Osteoblast (primary cell): ENCODE measurements at places on chromosomes 16 and 17. TPM values are rescaled to one million over a fixed set of nuclear protein-coding genes. Genes with fewer than 3 reads are reported as not detected.

- no peak for DNase-seq
Observed at GRCh38 chr17:48973806-48974205, 5.4 kb upstream of the GIP start.

DNA sequence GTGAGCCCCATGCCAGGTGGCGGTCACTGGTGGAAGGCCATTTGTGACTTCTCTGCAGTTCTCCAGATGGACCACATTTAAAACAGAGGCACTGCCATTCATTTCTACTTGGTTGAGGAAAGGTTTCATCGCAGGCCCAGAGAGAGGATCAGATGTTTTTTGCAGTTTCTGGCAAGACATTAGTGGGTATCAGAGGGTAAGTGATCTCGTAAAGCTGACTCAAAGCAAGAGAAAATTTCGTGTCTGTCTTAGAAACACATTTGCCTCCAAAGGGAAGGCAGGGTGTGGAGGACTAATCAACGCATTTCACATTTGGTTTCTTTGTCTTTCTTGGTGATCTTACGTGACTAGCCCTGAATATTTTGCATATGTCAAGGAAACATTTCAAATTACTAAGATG lies 81.8 kb downstream of the PRKCB start:
- no peak for DNase-seq

DNA sequence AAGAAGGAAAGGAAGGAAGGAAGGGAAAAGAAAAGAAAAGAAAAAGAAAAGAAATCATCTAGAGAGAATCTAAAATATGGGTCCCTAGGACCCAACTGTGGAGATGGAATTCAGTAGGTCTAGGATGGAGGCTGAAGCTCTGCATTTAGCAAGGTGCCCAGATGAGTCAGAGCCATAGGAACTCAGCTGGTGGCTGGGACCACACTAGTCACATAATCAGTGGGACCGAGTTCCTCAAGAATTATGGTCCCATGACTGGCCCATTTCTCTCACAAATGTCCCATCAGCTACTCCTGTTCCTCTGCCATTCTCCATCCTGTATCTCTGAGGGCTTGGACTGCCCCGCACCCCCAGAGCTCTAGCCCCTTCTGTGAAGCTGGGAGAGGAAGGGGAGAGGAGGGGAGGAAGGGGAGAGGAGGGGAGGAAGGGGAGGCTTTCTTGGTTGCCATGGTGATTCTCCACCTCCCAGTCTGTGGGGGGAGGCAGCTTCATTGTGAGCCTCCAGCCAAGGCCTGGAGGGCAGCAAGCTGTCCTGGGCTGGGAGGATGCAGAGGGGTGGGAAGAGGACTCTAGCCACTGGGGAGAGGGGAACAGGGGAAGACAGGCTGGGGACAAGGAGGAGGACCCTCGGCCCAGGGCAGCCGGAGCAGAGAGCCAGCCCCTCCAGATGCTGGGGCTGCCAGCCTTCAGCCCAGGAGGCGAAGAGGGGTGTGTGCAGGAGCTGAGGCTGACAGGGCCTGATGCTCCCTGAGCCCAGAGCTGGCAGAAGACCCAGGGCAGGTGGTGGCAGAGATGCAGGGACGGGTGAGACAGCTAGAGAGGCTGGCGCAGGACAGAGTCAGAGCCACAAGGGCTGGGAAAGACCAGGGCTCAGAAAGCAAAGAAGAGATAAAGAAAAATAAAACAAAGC lies 37.8 kb upstream of the LHX1 start:
- DNase-seq: no peak

The SMTNL2 gene
- total RNA-seq: not detected in 2 replicates

The EXOC3L1 gene
- not detected in 2 replicates for total RNA-seq

DNA sequence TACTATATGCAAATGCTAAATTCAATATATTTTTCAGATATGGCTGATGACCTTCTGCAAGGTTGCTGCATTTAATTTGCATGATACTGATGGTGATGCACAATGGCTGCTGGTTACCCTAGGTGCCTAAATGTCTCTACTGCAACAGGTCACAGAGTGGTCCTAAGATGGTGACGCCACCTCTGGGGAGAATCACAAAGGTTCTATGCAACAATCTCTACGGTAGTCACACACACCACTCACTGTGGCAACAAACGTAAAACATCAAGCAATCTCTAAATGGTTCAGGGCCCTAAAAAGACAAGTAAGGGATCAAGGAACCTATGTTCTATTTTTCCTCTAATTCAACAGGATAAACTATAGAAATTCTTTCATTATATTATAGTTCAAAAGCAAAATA lies 293.3 kb downstream of the CEP112 start:
- DNase-seq: no peak

DNA sequence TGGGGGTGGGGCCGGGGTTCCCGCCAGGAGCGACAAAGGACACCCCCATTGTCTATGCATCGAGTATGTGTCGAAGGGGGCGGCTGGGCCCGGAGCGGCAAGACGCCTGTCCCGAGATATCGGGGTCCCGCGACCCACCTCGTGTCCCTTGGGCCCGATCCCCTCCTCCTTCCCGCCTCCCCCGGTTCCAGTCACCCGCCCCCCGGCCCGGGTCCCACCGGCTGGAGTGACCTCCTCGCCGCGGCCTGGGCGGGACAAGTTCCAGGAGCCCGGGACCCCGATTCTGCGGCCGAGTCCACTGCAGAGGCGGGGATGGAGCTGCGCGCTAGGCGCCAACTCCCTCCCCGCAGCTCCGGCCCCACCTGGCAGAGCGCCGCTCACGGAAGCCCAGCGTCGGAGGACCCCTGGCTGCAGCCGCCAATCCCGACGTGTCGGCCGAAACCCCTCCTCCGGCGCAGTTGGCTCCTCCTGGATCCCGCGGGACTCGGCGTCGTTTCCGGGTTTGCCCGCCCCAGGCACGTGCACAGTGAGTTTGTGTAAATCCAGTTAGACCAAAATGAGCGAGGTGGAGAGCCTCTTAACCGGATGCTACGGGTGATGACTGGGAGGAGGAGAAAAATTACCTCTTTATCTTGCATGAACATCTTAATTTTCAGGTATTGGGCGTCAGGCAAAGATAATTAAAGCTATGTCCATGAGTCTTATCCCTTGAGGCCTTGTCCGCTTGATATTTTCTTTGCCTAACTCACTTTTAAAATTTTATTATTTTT lies at the start of gene NMRAL1:
Gene NMRAL1 (minus strand): TSS at position 434 of the 770 bp plus-strand sequence. CDS start 493 bp downstream, outside the sequence.
- DNase-seq: peak; percentile 97

The PLEKHG4 gene
- 31.8 and 41.6 TPM in 2 replicates for total RNA-seq

- DNase-seq: no peak
Observed at GRCh38 chr16:25083065-25083464, 28.5 kb upstream of the LCMT1 start.

- no peak for DNase-seq
Observed at GRCh38 chr17:17403899-17404576, 72.8 kb upstream of the MED9 start.

The METRNL gene
- total RNA-seq: 137 and 140 TPM in 2 replicates

The TMEM94 gene
- total RNA-seq: 33.3 and 38.0 TPM in 2 replicates

DNA sequence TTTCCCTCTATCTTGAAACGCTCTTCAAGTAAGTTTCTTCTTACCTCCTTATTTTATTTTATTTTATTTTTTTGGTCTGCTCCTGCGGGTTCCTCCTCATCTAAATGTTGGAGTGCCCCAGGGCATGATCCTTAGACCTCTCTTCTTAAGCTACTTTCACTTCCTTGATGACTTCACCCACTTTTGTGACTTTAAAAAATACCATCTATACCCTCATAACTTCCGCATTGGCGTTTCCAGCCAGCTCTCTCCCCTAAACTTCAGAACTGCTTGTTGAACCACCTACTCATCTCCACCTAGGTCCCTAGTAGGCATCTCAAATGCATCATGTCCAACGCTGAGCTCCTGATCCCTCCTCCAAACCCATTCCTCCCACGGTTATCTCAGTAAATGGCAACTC lies 51.4 kb upstream of the NFAT5 start:
- DNase-seq: no peak

DNA sequence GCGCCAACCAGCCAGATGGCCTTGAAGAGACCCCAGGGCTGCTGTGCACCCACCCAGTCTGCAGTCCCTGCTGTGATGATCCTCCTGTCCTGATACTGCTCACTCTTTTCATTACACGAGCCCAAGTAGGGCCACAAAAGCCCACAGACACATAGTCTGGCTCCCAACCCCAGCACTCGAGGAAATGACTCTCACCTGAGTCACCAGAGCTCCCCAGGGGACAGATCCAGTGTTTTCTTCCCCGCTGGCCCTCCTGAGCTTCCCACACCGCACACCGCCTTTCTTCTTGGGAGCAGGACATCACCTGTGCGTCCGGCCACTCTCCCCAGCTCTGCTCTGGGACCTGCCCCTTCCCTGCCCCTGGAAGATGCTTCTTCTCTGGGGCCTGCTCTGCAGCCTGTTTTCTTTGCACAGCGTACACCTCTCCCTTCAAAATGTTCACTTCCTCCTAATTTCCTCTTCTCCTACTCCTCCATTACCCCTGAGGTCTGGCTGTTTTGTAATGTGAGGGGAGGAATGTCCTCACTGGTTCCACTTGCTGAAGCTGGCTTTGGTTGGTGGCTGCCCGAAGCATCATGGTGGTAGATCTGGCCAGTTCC lies 2.0 kb upstream of the SCN4A start:
- DNase-seq: peak; percentile 96

The GRIN2C gene
- total RNA-seq: 0.29 and 0.72 TPM in 2 replicates

The METRN gene
- total RNA-seq: 30.9 and 33.3 TPM in 2 replicates

The NUFIP2 gene
- total RNA-seq: 51.6 and 56.8 TPM in 2 replicates

The TMEM114 gene
- total RNA-seq: not detected in 2 replicates

The DRC3 gene
- total RNA-seq: 1.8 and 2.9 TPM in 2 replicates

The PERCC1 gene
- not detected in 2 replicates for total RNA-seq

The SLFN12 gene
- total RNA-seq: 19.9 and 25.6 TPM in 2 replicates

The RUNDC3A gene
- total RNA-seq: under 0.01 TPM in 1 of 2 replicates, not detected in the other

The LRRC46 gene
- not detected in 2 replicates for total RNA-seq

GRCh38 chr16:90041896-90042473 lies 22.7 kb upstream of the DBNDD1 start:
- DNase-seq: no peak

DNA sequence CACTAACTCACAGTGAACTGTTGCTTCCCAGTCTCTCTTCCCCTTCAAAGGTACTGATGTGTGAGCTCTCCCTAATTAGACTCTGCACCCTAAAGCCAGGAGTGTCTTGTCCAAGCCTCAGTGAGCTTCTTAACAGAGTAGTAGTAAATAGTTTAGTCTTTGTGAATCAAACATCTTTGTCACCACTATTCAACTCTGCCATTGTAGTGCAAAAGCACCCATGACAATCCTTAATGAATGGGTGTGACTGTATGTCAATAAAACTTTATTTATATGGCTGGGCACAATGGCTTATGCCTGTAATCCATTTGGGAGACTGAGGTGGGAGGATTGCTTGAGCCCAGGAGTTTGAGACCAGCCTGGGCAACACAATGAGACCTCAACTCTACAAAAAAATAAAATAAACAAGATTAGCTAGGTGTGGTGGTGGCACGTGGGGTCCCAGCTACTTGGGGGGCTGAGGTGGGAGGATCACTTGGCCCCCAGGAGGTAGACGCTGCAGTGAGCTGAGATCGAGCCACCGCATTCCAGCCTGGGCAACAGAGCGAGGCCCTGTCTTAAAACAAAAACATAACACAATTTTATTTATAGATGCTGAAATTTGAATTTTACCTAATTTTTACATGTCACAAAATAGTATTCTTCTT lies 45.5 kb upstream of the TNRC6A start:
- no peak for DNase-seq

DNA sequence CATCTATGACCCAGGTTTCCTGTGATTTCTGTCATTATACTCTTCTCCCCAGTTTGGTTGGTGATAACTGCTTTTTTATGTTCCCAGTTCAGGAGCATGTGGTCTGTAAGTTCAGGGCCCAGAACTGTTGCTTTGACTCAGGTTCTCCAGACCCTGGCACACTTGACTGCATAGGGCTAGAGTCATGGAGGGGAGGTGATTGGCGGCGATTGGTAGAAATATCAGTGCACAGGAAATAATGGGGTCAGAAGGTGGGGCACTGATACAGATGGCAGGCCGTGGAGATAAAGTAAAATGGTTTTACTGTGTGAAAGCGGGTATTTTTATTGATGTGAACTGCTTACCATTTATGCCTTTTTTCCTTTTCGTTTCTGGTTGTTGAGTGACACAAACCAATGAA lies 28.7 kb downstream of the TAC4 start:
- no peak for DNase-seq

The KRT40 gene
- total RNA-seq: under 0.01 TPM in 1 of 2 replicates, not detected in the other

DNA sequence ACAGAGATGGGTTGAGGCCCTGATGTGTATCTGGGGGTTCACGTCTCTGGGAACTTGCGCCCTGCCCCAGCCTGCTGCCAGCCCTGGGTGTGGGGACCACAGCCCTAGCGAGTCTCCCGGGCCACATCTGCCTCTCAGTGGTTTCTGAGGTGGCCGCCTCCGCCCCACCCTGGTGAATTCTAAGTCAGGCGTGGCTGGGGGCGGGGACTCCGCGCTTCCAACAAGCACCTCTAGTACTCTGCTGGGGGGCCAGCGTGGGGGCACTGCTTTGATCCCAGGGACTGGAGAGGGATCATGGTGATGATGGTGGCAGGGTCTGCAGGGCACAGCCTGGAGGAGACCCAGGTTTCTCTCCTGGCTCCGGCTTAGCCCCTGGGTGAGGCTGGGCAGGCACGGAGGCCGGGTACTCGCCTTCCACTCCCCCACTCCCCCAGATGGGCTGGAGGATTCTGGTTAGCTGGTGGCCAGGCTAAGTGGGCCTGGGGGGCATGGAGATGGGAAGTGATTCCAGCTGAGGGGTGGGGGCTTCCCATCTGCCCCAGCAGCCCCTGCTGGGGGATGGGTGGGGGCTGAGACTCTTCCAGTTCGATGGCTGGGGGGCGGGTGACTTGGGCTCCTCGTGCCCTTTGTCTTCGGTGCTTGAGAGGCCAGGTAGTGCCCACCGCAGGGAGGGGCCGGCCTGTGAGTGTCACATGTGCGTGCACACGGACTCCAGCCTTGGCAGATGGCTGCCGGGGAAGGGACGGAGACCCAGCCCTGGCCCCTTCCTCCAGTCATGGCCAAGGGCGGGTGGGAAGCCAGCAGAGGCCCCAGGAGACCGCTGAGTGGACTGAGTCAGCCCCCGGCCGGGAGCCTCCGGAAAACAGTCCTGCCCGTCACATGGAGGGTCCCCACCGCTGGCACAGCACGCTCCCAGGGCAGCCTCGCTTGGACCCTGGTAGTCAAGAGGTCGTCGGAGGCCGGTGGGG lies 3.9 kb downstream of the GLIS2 start:
- peak; percentile 97 for DNase-seq

DNA sequence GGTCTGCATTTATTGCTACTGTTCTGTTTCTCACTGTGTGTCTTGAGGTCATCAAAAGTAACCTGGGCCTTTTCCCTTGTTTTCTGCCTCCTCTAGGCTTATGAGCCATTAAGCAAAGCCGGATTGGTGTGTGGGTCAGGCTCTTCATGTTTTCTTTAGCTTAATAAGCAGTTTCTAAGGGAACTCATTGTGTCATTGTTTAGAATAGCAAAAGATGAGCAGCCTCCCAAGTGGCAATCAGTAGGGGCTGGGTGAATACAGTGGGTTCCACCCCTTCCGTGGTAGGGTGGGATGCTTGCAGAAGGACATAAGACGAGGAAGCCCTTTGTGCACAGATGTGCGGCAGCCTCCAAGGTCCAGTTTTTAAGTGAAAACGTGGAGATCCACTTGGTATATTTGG lies 34.5 kb downstream of the ABCC1 start:
- DNase-seq: no peak

DNA sequence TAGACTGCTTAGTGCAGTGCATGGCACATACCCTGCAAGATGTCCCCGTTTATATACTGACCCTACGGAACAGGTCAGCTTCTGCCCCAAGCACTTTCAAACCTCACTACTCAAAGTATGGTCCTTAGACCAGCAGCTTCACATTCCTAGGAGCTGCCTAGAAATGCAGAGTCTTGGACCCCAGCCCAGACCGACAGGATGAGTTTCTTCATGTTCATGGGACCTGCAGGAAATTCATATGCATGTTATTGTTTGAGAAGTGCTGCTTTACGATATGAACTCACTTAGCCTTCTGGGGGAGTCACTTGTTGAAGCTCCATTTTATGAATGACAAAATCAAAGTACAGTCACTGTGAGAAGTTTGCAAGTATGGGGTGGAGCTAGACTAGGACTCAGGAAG lies 82.6 kb downstream of the DYNLRB2 start:
- no peak for DNase-seq

The CCL14 gene
- not detected in 2 replicates for total RNA-seq
